ENCODE measurements at places on chromosomes 6 and 20.

GRCh38 chr6:74826263-74826662, 379.6 kb downstream of the COL12A1 start:
- no peak for DNase-seq

- no peak for DNase-seq
These were observed 96.4 kb downstream of the TULP4 start for GRCh38 chr6:158408552-158409130.

- DNase-seq = no peak
These were observed 864 bp upstream of the CEBPB start for GRCh38 chr20:50189681-50190250.

DNA sequence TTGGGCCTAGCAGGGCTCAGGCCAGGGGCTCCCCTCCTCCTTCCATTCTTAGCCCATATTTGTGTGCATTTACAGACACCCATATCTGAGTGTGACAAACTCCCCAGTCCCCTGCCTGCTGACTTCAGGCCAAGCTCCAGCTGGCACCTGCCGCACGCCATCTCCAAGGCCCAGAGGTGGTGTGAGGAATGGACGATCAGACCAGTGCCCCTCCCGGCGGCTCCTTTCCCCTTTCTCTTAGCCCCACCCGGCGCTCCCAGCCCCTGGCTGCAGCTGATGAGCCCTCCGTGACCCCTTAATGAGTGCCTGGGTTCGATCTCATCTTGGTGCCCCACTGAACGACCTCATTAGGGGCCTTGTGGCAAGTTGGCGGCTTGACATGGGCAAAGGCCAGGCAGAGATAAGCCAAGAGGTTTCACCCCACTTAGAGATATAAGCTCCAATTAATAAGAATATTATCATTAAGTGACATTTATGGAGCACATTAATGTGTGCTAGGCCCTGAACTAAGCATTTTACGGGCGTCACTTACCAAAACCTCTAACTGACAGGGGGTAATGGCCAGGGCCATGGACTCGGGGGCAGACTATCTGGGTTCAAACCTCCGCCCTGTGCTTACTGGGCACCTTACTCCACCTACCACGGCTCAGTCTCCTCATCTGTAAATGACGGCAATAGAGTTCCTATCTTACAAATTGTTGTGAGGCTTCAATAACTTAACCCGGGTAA, 17.5 kb downstream of the ADA start:
- no peak for DNase-seq

DNA sequence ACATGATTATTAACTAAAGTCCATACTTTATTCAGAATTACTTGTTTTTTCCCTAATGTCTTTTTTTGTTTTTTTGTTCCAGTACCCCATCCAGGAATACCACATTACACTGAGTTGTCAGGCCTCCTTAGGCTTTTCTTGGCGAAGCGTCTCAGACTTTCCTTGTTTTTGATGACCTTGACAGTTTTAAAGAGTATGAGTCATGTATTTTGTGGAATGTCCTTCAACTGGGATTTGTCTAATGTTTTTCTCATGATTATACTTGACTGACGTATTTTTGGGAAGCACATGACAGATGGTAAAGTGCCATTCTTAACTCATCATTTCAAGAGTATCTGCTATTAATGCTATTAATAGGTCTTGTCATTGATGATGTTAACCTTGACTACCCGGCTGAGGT, 23.6 kb downstream of the ENPP1 start:
- no peak for DNase-seq

- no peak for DNase-seq
These were observed 80.7 kb downstream of the C6orf52 start for GRCh38 chr6:10613723-10614122.

DNA sequence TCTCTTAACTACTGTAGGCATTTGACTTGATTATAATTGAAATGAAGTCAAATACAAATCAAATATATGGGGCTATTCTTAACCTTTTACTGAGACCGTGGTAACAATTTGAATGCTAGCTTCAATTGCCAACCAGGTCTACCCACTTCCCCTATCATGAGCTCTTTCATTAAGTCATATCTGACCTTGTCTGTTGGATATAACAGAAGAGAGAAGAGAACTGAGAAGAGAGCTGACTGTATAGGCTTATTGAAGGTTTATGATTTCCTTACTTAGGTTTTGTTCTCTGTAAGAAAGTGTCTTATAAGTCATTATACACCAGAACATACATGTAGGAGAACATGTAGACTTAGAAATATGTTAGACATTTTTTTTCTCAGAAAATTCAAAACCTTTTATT, 549.4 kb downstream of the COL12A1 start:
- no peak for DNase-seq

- no peak for DNase-seq
These were observed 414.5 kb upstream of the HSF2 start for GRCh38 chr6:121984956-121985355.

- no peak for DNase-seq
These were observed 87.6 kb upstream of the PAK5 start for GRCh38 chr20:9926476-9926875.

- DNase-seq = no peak
These were observed 96.2 kb downstream of the THBS2 start for GRCh38 chr6:169157197-169158148.

GRCh38 chr20:35287509-35288324, 3.1 kb upstream of the EIF6 start:
- no peak for DNase-seq

DNA sequence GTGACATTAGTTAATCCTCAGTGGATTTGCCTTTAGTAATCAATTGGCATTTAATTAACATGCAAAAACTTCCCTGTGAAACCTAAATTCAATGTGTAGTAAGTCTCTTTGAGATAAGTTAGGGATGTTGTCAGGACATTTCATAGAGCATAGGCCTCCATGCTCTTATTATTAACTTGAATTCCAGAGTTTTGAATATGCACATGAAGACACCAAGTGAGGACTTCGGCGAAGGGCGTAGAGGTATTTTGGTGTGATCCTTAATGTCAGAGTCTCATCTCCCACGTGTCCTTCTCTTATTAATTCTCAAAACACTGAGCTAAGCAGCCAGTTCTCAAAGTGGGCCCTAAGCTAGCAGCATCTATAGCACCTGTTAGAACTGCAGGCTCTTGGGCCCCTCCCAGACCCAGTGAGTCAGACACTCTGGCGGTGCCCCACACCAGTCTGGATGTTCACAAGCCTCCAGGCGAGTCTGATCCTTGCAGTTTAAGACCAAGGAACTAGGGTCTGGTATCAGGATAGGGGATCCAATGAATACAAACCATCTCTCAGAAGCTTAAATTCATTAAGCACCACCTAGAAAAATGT, 292.1 kb downstream of the QKI start:
- no peak for DNase-seq

- no peak for DNase-seq
These were observed 3.4 kb downstream of the BPIFB2 start for GRCh38 chr20:33010674-33011449.

- DNase-seq = no peak
These were observed 98.6 kb downstream of the BTBD3 start for GRCh38 chr20:12016291-12016690.

DNA sequence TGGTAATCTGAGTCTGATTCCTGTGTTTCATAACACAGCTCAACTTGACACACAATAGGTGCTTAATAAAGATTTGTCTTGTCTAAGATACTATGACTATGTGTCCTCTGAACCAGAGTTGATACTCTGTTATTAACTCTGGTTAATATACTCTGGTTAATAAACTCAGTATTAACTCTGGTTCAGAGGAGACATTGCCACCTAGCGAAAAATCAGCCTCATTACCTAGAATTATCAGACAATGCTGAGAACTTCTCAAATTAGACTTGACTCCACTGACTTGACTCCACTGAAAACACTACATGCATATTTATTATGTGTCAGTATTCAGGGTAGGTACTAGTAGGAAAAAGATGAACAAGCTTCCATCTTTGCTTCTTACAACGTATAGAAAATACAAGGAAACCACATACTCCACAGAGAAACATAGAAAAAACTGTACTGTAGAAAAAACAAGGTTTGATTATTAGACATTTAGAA, 73.9 kb downstream of the AHI1 start:
- DNase-seq = peak; percentile 47

- DNase-seq = no peak
These were observed 9.9 kb downstream of the SERPINB6 start for GRCh38 chr6:2961506-2961905.

GRCh38 chr20:38355161-38356012, 9.1 kb downstream of the LBP start:
- DNase-seq = no peak

DNA sequence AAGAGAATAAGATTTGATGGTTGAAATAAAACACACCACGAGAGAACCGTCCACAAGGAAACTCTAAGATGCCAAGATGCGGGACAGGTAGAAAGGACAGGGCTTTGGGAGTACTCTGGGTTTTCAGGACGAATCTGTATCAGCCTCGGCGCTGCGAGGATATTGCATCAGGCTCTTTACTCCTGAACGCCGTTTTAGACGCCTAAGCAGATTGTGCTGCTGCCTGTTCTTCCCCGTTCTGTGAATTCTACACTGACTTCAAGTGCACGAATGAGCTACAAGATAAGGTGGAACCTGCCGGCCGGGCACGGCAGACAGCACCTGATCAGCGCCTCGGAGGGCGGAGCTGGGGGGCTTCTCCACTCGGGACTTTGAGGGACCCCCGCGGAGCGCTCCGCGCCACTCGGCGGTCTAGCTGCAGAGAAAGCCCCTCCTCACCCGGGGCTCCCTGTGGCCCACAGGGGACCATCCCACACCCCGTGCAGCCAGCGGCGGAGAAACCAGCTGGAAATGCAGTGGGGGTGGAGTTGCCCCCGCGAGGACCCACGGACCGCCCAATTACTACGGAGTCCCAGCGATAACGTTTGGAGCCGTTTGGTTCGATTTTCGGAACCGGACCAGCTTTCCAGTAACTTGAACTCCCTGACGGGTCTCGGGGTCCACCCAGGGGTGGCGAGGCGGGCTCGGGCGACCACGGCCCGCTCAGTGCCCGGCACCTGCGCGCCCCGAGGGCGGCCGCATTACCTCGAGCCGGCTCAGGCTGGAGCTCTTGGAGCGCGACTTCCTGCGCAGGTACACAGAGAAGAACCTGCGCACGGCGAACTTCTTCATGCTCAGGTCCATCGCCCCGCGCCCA, 646 bp downstream of the RPS6KA2 start:
- peak; percentile 29 for DNase-seq

DNA sequence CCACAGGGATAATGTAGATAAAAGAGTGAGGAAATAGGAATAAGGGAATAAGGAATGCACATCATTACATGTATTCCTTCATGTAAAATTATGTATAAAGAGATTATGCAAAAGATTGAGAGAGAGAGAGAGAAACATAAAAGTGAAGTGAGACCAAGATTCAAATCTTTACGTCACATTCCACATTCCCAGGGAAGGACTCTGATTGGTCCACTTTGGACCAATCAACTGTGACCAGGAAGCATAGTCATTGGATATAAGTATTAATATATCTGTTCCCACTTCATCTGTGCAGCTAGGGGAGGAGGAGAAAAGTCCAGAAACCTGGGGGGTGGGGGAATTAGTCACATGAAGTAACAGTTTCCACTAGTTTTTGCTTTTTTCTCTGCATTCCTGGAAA, 66.4 kb downstream of the SLC2A10 start:
- no peak for DNase-seq

GRCh38 chr6:90989763-90990162, 402.9 kb upstream of the MAP3K7 start:
- DNase-seq = no peak

- DNase-seq = no peak
These were observed 458.6 kb downstream of the EPM2A start for GRCh38 chr6:145276756-145277155.

DNA sequence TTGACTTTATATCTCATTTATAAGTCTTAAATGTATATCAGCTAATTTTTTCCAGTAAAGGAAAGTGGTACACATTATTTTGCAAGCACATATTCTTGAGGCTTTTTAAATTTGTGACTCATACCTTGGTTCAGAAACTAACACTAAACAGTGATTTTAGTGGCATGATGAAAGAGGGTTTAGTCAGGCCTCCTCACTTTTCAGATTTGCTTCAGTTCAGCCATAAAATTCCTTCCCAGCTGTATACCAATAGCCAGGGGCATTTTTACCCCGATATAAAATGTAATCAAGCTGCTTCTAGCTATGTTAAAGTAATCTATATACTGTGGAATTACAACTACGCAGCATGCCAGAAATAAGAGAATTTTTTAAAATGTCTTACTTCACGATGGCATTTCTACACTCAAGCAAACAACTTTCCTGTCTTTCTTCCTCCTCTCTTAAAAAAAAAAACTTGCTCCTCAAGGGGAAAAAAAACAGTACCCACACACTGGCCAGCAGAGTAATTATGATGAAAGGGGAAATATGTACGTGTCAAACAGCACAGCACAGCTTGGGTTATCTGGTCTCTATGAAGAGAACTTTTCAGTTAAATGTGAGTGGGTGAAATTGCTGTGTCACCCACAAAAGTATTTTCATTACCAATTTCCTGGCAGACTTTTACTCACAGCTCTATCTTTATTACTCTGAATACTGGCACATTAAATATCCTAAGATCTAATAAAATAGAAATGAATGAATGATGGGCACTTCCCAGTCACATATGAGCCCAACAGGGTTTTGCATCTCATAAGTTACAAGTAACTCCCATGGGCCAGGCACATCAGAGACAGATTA, 244.8 kb upstream of the TENT5A start:
- DNase-seq = no peak

GRCh38 chr20:3560162-3560561, 89.3 kb downstream of the ATRN start:
- DNase-seq = no peak

- DNase-seq = no peak
These were observed 41.1 kb upstream of the ADGRG6 start for GRCh38 chr6:142260748-142261147.

DNA sequence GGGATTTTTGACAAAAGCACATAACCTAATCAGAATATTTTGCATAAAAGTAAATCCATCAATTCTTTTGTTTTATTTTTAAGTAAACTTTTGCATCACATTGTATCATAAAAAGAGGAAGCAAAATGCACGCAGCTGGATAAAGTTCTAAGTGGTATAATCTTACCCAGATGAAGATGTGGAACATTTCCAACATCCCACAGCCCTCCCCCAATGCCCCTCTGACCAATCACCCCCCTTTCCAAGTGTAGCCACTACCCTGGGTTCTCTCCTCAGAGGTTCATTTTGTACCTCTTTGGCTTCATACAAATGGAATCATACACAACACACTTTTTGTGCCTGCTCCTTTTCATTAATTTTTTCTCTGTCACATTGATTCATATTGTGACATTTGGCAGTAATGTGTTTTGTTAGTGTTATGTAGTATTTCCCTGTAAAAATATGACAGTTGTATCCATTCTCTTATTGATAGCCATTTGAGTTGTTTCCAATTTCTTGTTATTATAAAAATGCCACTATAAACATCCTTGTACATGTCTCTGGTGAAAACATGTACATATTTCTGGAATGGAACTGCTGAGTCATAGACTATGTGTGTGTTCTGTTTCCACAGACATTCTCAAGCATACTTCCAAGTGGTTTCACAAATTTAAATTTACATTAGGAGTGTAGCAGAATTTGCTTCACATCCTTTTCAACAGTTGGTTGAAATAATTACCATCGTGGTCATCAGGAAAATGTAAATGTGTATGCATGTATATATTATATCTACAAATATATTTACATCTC, 92.9 kb upstream of the SYNDIG1 start:
- no peak for DNase-seq

- no peak for DNase-seq
These were observed 34.7 kb downstream of the KIF25 start for GRCh38 chr6:168032005-168032760.
